Aorta (tissue), 5 donors: ENCODE measurements at places on chromosomes 5 and 9. TPM values are rescaled to one million over a fixed set of nuclear protein-coding genes. Genes with fewer than 3 reads are reported as not detected.

The ZNF608 gene
- total RNA-seq = 13.2 TPM

DNA sequence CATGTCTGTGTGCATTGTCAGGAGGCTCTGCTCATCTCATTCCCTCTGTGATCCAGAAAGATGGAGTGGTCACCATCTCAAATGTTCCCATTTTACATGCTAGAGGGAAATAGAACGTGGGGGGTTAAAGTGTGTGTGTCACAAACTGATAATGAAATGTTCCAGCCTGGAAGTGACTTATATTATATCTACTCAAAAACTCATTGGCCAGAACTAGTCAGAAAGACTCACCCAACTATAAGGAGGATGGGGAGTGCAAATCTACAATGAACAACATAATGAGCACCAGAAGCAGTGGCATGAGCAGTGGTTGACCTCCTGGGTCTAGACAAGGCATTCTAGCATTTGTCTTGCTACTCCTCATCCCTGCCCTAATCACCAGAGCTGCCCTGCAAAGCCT, 81.0 kb downstream of the HTR4 start:
- DNase-seq = no peak

- DNase-seq = no peak
Observed at GRCh38 chr5:24773261-24773660, 128.5 kb upstream of the CDH10 start.

DNA sequence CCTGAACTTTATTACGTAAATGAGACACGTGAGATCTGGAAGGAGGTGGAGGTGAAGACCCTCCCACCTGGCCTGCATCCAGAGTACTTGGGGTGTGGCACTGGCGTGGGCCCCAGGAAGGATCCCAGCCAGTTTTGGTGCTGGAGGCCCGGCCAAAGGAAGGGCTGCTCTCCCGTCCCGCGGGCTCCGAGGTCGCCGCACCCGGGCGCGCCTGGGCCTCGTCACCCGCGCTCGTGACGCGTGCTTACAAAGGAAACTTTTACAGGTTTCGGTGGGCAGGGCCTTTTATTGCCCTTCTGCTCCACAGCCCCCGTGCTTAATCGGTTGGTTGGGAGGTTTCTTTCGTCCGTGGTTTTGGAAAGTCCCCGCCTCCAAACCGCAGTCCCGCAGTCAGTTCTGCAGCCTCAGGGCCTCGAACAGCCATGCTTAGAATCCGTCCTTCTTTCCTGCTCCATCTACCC, 29.2 kb downstream of the CDKN2A start:
- peak; percentile 51 for DNase-seq

GRCh38 chr9:109003116-109003515, 10.2 kb downstream of the CTNNAL1 start:
- no peak for DNase-seq

- no peak for DNase-seq
Observed at GRCh38 chr5:180801596-180802324, 846 bp downstream of the MGAT1 start.

DNA sequence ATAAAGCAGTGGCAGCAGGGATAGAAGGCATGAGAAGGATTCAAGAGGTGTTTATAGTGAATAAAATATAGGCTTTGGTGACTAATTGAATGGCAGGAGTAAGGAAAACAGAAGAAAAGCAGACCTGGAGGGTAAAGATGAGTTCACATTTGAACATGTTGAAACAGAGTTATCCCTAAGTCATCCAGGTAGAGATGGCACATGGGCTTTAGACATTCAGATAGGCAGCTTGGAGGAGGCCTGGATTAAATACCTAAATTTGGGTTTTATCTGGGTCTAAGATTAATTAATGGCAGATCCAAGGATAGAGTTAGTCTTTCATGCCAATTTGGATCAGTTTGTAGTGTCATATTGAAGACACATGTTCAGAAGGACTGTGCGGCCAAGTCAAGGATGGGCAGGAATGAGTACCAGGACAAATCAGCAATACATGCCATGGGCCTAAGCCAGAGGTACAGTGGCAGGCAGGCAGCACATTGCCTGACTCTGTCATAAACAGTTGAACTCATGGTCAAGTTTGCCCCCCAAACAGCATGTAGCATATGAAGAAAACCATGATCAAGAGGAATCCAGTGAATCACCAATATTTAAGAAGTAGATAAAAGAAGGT, 115.5 kb upstream of the SLC12A2 start:
- DNase-seq = no peak
